Fibroblast of upper back skin (primary cell): ENCODE measurements at places on chromosomes 2 and 18.

GRCh38 chr2:167335541-167335992 lies 447.3 kb downstream of the XIRP2 start:
- peak; percentile 33 for DNase-seq

GRCh38 chr18:48803518-48803917 lies 147.2 kb downstream of the SMAD7 start:
- no peak for DNase-seq

GRCh38 chr18:8703781-8704301 lies 1.5 kb upstream of the MTCL1 start:
- no peak for DNase-seq

DNA sequence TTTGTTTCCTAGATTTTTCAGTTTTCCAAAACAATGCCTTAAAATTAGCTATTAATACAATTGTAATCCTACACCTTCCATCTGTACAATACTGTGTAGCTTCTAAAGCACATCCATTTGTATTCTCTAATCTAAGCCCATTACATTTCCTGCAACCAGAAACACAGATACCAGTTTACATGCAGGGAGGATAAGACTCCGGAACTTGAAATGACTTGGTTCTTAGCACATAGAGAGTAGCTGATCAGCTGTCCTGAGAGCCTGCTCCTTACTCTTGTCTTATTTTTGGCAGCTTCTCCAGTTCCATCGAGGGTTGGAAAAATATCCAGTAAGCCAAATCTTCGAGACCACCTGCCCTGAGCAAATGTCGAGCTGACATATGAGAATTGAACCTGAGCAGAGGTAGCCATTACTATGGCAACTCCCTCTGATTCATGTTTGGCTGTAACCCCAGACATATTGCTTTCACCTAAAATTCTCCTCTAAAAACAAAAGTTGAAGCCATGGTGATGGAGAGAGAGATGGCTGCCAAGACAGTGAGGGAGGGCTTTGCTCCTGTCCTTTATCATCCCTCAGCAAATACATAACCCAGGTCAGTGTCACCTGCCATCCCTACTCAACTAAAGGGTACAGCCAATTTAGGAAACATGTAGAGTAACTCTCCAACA lies 542.8 kb downstream of the IRS1 start:
- DNase-seq = peak; percentile 12

DNA sequence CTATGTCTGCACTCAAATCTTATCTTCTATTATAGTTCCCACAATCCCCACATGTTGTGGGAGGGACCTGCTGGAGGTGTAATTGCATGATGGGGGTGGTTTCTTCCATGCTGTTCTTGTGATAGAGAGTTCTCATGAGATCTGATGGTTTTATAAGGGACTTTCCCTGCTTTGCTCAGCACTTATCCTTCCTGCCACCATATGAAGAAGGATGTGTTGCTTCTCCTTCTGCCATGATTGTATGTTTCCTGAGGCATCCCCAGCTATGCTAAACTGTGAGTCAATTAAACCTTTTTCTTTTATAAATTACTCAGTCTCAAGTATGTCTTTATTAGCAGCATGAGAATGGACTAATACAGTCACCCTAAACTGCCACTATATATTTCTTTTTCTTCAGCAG lies 79.1 kb downstream of the SH3YL1 start:
- no peak for DNase-seq

- peak; percentile 51 for DNase-seq
Measured at GRCh38 chr2:226703514-226703913, 96.1 kb downstream of the IRS1 start.

- no peak for DNase-seq
Measured at GRCh38 chr18:58566556-58567292, 62.2 kb downstream of the ALPK2 start.

DNA sequence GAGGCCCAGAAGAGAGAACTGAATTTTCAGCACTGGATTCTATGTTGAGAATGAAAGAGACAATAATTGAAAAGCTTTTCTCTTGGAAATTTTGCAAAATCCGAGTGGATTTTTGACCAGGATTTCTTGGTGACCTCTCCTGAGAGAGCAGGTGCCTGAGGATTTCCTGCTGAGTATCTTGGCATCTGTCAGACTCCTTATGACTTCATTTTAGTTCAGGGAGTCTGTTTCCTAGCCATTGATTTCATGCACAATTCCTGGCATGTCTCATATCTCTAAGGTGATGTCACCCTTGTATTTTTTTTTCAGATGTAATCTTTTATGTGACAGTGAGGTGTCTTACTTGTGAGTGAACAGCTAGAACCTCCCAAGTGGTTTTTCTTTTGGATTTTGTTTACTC lies 195.9 kb downstream of the NEDD4L start:
- no peak for DNase-seq

DNA sequence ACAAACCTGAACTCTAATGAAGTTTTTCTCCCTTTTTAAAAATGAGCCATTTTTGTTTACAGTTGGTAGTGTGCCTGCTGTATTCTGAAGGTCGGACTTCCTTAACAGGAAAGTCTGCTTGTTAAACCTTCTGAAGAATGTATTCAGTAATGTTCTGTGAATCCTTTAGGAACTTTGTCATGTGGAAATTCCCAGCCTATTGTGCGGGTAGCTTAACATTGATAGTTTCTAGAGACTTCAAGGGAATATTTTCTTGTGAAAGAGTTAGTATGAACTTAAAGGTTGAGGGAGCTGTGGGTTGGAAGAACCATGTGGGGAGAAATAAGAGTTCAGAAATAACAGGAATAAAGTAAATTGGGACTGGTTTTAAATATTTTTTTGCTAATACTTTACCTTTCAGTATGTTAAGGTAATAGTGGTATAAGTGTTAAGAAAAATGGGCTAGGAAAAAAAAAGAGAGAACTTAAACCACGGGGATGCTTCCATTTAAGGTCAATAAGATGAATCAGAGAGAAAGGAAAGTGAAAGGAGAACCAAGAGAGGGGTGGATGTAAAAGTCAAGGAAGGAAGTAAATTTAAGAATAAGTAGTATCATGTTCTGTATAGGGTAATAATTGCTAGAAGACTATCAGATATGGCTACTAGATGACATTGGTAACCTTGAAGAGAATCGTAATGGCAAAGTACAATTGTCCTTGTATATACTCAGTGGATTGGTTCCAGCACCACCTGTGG lies 90.5 kb downstream of the PMS1 start:
- no peak for DNase-seq

GRCh38 chr2:57809230-57809629 lies 237.4 kb upstream of the VRK2 start:
- no peak for DNase-seq

GRCh38 chr2:69060938-69061501 lies 48.0 kb downstream of the ANTXR1 start:
- no peak for DNase-seq

GRCh38 chr18:44816477-44816876 lies 135.8 kb downstream of the SETBP1 start:
- no peak for DNase-seq

DNA sequence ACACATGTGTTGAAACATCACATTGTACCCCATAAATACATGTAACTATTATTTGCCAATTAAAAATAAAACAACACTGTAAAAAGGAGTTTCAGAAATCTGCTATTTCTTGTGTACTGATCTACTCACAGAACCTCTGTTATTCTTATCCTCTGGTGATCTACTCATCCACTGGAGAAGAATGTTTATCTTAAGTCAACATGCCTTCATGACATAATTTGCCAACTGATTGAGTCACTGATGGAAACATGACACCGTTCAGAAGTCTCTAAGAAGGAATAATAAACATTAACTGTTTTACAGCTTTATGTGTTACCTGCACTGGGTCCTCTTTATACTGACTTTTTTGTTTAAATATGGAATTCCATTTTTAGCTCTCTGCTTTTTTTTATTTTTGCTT lies 555.2 kb downstream of the DCDC2C start:
- no peak for DNase-seq

DNA sequence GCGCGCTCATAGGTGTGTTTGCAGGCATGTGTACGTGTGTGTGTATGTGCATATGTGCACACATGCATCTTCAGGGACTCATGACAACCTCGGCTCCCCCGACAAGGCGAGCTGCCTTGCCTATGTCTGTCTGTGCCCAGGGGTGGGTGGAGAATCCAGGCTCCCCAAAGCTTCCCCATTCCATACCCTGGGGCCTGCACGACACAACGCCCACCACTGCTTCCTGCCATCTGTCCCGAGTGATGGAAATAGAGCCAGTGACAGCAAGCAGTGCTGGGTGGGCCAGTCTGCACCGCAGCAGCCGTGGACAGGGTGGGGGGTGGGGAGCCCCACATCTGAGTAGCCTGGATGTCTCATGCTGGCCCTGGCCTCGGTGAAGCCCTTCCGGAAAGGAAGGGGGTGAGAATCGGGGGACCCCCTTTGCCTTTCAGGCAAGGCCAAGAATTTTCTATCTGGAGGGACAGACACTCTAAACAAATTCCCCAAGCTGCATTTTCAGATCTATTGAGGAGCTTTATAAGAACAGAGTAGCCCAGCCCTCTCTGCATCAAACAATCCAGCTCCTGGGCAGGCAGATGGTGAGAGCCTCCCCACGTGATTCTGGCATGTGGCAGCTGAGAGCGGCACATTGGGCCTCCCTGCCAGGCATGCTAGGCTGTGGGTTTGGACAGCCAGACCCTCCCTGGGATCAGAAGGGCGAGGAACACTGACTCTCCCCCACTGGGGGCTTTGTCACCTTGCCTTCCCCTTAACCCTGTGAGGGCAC lies 4.9 kb downstream of the KCNIP3 start:
- no peak for DNase-seq

- DNase-seq = no peak
Measured at GRCh38 chr2:238388794-238389193, 37.9 kb upstream of the ASB1 start.

DNA sequence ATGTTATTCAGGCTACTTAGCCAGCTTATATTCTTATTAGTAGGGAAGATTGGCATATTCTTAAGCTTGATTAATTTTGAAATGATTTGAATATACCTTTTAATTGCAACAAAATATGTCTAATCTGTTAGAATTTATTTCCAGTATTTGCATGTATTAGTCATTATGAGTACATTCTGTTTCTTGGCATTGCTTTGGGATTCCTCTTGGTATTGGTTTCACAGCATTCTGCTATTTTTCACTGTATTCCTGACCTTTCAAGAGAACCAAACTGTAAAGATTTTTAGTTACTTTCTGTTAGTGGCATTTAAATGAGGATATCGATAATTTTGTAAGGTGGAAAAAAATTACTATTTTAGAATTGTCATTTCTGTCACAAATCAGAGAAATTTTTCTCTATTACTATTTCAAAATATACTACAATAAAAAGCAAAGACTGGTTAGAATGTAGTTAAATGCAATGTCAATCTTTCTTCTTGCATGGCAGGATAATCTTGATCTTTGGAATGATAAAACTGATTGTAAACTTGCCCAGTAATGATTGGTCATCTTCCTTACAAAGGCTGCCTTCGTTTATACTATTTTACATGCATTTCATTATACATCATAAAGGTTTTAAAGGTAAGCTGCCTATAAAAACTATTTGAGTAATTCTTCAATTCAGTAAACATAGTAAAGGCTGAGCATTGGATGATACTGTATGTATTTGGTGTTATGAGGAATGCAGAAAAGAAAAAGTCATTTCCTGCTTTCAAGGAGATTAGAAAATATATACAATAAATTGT lies 86.1 kb downstream of the SLC4A10 start:
- peak; percentile 38 for DNase-seq

DNA sequence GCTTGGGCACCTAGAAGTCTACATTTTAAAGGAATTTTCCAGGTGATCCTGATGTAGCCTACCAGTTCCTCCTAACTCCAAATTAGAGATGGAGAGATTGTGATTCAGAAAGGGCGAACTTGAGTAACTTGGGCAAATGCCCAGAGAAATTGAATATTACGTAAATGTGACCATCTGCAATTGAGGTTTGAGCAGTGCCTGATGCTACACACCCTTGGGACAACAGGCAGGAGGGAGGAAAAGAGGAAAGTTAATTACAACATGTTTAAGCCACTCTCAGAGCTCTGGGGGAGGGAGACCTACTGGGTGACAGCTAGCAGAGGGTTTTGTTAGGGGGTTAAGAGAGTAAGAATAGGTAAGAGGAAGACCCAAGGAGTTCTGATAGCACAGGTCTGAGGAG lies 208.9 kb downstream of the LPIN1 start:
- DNase-seq = peak; percentile 20

DNA sequence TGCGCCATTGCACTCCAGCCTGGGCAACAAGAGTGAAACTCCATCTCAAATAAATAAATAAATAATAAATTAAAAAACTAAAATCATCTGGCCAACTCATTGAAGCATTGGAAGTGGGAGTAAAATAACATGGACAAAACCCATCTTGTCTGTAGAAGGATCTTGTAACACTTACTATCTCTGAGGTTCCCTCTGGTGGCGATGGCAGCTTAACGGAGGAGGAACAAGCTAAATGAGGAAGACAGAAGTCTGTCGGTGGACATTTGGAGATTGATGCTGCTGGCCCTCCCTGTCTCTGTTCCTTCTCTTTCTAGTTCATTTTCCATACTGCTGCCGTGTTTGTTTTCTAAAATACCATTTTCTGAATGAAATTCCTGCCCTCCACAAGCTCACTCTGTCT lies 43.4 kb downstream of the ZCCHC2 start:
- peak; percentile 23 for DNase-seq

- DNase-seq = no peak
Measured at GRCh38 chr2:38743672-38744398, 7.3 kb downstream of the SRSF7 start.

GRCh38 chr2:158006961-158007719 lies 94.5 kb upstream of the UPP2 start:
- no peak for DNase-seq
